ENCODE measurements at places on chromosomes 11 and 22.

GRCh38 chr22:40418366-40419201 is 48.2 kb downstream of the SGSM3 start:
- no peak for DNase-seq

DNA sequence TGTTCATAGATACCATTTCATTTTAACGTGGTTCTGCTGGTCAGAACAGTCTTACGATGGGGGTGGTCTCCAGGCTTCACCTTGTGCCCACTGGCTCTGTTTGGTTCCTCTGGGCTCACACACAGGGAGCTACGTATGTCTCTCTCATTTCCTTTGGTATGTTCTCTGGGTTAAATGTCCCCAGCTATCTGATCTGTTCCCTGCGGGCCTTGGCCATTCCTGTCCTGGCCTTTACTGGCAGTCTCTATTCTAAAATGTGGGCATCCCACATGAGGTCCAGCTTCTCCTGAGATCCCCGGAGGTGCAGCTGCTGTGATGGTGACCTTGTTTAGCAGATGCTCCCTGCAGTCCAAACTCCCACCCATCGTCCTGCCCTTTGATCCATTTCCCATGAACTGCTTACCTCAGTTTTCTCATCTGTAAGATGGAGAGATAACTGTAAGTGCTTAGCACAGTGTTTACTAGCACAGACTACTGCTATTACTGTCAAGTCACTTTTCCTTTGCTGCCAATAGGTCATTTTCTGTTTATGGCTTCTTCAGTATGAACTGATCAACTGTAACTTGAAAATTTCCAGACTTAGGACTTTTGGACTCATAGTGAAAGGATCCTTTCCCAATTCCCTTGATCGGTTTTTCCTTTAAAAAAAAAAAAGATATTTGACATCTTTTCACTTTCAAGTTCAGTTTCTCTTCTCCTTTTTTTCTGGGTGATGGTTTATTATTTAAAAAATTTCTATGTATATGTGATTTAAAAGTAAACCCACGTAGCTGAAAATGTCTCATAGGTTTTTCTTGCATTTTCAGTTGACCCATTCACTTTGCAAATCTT is 92.9 kb downstream of the PTPRJ start:
- DNase-seq, result no peak

DNA sequence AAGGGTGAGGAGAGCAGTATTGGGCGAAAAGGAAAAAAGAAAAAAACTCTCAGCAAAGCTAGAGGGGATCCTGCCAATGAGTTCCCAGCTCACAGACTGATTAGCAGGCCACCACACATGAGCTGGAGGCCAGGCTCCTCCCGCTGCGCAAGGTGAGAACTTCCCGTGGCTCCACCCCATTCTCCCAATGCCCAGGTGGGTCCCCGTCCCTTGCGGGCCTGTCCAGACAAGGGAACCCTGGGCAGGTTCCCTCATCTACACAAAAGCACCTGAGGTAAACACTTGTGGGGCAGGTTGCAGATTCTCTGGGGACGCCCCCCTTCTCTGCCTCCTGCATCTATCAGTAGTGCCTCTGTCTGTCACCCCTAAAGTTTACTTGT is 46.5 kb downstream of the CDPF1 start:
- no peak for DNase-seq

GRCh38 chr11:20589796-20590195 is 9.6 kb upstream of the SLC6A5 start:
- no peak for DNase-seq

DNA sequence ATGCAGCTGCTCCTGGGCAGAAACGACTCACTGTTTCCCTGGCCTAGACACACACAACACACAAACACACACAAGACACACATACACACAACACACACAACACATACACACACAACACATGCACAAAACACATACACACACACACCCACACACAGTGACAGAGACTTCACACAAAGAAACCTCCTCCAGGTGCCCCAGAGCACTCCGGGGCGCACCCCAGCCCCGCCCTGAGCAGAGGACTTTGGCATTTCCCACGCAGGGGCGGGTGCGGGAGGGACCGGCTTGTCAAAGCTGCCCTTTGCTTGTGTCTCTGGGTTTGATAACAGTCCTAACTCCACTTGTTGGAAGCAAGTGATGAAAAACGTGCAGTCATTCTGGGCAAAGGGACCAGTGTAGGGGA is 6.5 kb downstream of the APOBEC3A start:
- DNase-seq, result peak; percentile 35

DNA sequence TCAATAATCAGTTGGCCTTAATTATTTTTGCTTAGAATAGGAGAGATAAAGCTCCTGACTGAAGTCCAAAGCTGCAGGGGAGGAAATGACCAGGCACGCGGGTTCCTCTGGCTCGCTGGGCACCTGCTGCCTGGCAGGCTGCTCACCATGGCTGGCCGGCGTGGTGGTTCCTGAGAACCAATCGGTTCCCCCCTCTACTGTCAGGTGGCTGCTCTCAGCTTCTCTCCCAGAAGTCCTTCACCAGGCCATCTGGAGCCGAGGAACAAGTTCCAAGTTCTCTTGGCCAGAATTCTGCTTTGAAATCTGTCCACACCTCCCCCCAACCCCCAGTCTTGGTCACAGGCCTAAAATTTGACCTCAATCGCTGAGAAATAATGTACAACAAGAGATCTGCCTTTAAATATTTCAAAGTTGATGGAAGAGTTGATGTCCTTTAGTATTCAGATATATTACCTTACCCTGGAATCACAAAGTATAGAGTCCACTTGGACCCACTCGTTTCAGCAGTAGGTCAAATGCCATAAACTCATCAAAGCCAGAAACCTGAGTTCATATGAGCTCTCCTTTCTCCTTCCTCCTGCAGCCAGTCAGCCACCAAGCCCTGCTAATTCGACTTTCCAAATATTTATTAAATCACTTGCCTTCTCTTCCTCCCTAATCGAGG is 25.2 kb downstream of the EXPH5 start:
- DNase-seq, result no peak

DNA sequence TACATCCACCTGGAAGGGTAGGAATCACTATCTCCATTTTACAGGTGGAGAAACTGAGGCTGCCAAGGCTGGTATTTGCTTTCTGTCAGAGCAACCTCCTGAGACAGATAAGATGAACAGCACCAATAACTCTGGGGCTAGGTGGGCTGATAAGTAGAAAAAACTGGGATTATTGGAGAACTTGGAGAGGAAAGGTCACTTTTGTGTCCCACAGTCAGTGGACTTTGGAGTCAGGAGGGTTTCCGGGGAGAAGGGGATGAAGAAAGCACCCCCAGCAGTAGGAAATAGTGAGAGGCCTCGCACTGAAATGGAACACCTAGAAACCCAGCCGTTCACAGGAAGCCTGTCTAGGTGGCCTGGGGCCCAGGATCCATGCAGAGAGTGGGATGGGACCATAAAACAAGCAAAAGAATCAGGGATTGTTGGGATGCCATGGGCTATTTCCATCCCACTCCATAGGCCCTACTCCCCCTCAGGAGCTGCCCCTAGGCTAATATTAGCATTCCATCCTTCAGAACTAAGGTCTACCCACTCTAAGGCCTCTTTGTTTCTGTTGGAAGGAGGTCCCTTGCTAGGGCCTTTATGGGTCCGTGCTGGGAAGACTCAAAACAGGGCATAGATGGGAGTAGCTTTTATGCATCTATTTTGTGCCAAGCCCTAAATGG is 31.0 kb upstream of the FCHSD2 start:
- no peak for DNase-seq

- no peak for DNase-seq
These were observed 2.6 kb downstream of the KCNK7 start for GRCh38 chr11:65592858-65593517.

DNA sequence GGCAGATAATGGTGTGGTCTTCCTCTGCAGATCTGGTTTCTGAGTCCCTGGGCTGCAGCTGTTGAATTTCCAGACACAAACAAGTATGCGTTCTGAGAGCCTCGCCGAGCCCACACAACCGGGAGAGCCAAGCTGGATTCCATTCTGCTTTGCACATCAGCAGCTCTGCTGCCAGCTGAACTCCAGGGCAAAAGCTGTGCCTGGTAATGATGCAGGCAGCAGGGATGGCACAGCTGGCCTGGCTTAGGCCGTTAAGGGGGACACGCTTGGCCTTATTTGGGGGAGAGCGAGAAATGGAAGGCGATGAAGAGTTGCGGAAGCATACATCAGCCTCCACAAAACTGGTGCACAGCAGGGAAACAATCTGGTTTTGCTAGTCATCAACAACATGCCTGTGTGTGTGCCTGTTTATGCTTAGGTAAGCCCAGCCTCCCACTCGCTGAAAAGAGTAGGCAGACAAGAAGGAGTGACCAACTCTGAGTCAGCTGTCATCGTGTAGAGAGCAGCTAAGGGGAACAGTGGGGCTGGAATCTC is 25.1 kb downstream of the ADAMTS8 start:
- no peak for DNase-seq

DNA sequence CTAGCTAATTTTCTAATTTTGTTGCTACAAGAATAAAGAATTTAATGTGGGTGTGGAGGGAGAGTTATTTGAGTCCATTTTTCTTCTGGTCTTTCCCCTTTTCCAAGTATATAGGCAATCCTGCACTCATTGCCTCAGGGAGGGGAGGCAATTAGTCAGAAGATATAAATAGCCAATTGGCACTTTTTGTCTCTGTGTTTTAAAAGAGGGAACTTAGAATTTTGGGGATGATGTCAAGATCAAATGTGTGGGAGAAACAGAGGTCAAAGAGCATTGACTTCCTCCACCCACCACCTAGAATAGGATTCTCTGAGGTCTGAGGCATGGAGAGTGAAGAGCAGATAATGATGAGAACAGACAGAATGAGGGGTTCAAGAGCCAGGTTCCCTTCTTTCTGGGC is 120.3 kb upstream of the ZC3H12C start:
- no peak for DNase-seq

Data from testis (tissue), 5 donors.